Testis (tissue), 5 donors: ENCODE measurements at places on chromosomes 7 and 10. TPM values are rescaled to one million over a fixed set of nuclear protein-coding genes. Genes with fewer than 3 reads are reported as not detected.

DNA sequence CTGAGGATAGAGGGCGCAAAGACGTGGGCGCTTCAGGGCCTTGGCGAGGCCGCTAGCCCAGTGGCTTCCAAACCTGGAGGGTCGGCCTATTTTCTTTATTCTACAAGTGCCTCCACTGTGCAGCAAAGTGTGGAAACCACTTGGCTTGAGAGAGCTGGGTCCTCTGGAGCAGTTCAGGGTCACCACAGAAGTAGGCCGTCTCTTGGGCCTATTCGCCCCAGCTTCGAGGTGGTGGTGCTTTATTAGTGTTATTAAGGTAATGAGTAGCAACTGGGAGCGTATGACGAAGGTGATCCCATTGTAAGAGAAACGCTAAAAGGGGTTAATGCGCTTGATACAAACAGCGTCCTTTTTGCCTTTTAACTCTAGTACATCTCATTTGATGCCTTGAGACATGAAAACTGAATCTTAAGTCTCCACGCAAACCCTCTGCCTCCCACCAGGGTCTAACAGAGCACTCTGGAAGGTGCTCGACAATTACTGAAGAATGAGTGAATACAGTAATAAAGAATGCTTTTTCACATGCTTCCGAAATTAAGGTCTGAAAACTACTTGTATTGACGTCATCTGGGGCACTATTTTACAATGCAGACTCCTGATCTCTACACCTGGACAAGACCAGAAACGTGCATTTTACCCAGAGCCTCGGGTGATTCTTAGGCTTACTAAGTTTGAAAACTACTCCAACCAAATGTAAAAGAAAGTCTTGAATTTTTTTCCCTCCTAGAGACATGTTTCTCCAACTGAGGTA is 647 bp upstream of the GSAP start:
- no peaks in the 10 kb centered on the region for H3K4me1 ChIP-seq
- H3K27me3 ChIP-seq = no peaks in the 10 kb centered on the region
- H3K36me3 ChIP-seq = no peaks in the 10 kb centered on the region
- peak overlapping the region; percentile 87 for H3K4me3 ChIP-seq

DNA sequence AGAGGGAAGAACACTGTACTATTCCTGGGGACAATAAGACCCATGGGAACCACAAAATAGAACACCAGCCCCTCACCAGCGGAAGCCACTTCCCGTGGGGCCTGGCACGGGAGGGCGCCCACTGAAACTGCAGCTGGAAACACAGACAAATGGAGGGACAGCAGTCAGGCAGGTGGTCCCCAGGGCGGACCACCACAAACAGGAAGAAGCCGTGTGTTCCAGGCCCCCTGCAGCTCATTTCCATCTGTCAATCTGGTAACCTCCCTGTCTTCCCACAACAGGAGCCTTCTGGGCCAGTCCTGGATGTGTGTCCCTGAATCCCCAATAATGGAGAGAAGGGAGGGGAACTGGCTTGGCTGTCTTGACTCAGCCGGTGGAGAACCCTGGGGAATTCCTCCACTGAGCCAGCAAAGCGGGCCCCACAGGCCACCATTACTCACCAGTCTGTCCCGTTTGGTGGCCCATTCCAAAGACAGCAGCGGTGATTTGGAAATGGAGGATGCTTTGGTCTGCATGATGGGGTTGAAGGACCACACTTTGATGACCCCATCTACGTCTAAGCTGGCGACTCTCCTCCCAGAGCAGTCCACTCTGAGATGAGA is 16.7 kb downstream of the WDR91 start:
- no peaks in the 10 kb centered on the region for H3K27me3 ChIP-seq
- no peak overlapping the region for H3K4me3 ChIP-seq
- peak overlapping the region; percentile 75 for H3K27ac ChIP-seq
- no peaks in the 10 kb centered on the region for H3K36me3 ChIP-seq

SPOCK2 gene
- total RNA-seq = 113 TPM

- no peak for DNase-seq
- peaks cover 71% of the 10 kb centered on the region for H3K4me1 ChIP-seq
- peak overlapping the region; percentile 46 for H3K27ac ChIP-seq
- H3K36me3 ChIP-seq = no peaks in the 10 kb centered on the region
These were observed 96.1 kb downstream of the FAM53B start for GRCh38 chr10:124648131-124648475.

STAG3 gene
- 224 TPM for total RNA-seq

CYP3A7 gene
- total RNA-seq = not detected

DNA sequence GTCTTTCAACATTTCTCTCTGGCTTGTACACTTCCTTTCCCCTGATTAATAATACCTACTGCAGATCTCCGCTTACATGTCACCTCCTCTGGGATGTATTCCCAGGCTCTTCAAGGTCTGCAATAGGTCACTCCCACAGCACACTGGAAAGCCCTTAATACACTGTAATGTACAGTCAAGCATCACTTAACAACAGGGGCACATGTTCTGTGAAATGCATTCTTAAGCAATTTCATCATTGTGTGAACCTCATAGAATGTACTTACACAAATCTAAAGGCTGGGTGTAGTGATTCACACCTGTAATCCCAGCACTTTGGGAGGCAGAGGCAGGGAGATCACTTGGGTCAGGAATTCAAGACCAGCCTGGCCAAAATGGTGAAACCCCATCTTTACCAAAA is 1.9 kb downstream of the COX15 start:
- H3K27me3 ChIP-seq = no peaks in the 10 kb centered on the region
- DNase-seq = no peak
- no peaks in the 10 kb centered on the region for H3K36me3 ChIP-seq
- H3K4me3 ChIP-seq = no peak overlapping the region
- H3K4me1 ChIP-seq = peaks cover 11% of the 10 kb centered on the region
- no peak overlapping the region for H3K27ac ChIP-seq

OR2A25 gene
- total RNA-seq = not detected

GRCh38 chr10:111297351-111297848 is 220.6 kb downstream of the ADRA2A start:
- no peak overlapping the region for H3K4me3 ChIP-seq
- DNase-seq = no peak
- H3K27me3 ChIP-seq = no peaks in the 10 kb centered on the region
- H3K36me3 ChIP-seq = no peaks in the 10 kb centered on the region

DNA sequence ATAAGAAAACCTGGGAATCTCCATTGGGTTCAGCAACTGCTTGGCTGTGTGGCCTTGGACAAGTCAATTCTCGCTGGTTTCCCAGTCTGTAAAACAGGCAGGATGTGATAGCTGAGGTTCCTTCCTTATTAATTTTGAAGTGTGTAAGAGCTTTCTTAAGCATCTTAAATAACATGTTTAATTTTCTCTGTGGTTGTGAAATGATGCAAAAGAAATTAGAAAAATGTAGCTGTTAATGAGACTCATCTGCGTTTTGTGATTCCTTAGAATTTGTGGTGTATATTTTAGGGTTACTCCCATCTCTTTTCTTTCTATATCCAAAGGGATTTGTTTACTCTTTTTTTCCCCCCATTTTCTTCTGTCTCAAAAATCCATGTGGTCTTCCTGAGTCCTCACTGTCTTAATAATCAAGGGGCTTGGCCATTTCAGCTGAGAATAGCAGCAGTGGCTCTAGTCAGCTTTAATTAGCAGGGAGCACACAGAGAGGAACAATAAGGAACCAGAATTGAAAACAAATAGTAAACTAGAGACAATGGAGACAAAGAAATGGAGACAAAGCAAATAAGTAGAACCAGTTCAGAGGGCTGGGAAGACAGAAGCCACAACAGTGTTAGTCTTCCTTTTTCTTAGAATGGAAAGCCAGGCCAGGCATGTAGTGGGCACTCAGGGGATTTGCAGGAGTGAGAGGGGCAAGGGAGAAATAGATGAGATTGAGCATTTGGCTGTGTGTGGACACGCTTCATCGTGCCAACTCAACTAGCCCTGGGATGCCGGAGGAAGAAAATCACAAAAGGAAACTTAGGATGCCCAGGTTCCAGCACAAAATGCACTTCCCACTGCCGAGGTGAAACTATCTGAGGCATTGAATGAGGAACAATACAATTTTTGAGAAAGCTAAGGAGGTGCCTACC is 93.9 kb downstream of the CHN2 start:
- no peaks in the 10 kb centered on the region for H3K4me1 ChIP-seq
- no peaks in the 10 kb centered on the region for H3K36me3 ChIP-seq
- no peaks in the 10 kb centered on the region for H3K27me3 ChIP-seq
- DNase-seq = no peak

DNA sequence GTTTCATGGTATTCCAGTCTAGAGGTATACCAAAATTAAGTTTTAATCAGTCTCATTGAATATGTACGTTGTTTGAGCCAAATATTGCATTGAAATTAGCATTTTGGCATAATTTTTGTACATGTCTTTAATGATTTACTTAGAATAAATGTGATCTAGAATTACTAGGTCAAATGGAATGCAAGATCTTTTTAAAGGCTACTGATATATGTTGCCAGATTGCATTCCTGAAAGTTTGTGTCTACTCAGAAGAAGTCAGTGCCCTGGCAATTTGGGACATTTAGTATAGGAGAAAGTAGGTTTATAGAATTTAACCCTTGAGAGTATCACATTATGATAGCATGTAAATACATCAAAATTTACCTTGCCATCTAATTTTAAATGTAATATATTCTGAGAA is 32.4 kb downstream of the KMT2E start:
- H3K27ac ChIP-seq = no peak overlapping the region
- peaks cover 4% of the 10 kb centered on the region for H3K4me1 ChIP-seq
- H3K36me3 ChIP-seq = no peaks in the 10 kb centered on the region
- no peaks in the 10 kb centered on the region for H3K27me3 ChIP-seq

GRCh38 chr10:82041018-82041417 is 166.0 kb downstream of the NRG3 start:
- H3K36me3 ChIP-seq = no peaks in the 10 kb centered on the region
- DNase-seq = no peak
- H3K27me3 ChIP-seq = no peaks in the 10 kb centered on the region
- no peaks in the 10 kb centered on the region for H3K4me1 ChIP-seq
- H3K27ac ChIP-seq = no peak overlapping the region

ANKRD1 gene
- total RNA-seq = 0.19 TPM

GRCh38 chr7:44782460-44782859 is 14.0 kb upstream of the PPIA start:
- H3K27me3 ChIP-seq = no peaks in the 10 kb centered on the region
- no peaks in the 10 kb centered on the region for H3K4me1 ChIP-seq
- no peak overlapping the region for H3K27ac ChIP-seq
- H3K4me3 ChIP-seq = no peak overlapping the region

DNA sequence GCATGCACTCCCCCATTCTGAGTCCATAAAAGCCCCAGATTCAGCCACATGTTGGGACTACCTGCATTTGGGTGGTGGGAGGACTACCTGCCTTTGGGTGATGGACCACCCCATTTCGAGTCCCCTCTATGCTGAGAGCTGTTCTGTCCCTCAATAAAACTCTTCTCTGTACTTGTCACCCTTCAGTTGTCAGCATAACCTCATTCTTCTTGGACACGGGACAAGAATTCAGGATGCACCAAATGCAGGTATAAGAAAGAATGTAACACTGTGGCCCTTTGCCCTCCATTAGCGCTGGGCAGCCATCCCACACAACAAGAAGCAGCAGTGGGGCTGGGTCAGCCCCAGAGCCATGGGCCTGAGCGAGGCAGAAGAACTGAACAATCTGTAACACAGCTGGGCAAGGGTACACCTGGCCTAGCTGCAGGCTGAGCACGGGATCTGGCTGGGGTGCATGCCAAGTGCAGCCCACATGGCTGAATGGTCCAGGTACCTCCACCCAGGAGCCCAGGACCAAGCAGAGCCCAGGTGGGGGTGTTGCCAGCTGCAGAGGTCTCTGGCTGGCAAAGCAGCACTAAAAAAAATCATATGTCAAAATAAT is 1344.3 kb upstream of the LRRTM3 start:
- H3K27ac ChIP-seq = no peak overlapping the region
- no peaks in the 10 kb centered on the region for H3K36me3 ChIP-seq
- no peak overlapping the region for H3K4me3 ChIP-seq
- H3K27me3 ChIP-seq = no peaks in the 10 kb centered on the region

- no peaks in the 10 kb centered on the region for H3K27me3 ChIP-seq
- no peaks in the 10 kb centered on the region for H3K4me1 ChIP-seq
These were observed 116.8 kb downstream of the CYTH3 start for GRCh38 chr7:6155596-6155995.

SH2D4B gene
- total RNA-seq = 1.1 TPM

CYP2C8 gene
- 2.8 TPM for total RNA-seq

PIP gene
- not detected for total RNA-seq

GRCh38 chr7:150435047-150435389 is 15.4 kb upstream of the GIMAP8 start:
- H3K27me3 ChIP-seq = no peaks in the 10 kb centered on the region
- H3K4me1 ChIP-seq = no peaks in the 10 kb centered on the region
- DNase-seq = no peak

ASIC3 gene
- 27.5 TPM for total RNA-seq

OR6B1 gene
- 1.8 TPM for total RNA-seq

- DNase-seq = no peak
- no peaks in the 10 kb centered on the region for H3K4me1 ChIP-seq
- H3K36me3 ChIP-seq = no peaks in the 10 kb centered on the region
- H3K27ac ChIP-seq = no peak overlapping the region
- H3K4me3 ChIP-seq = no peak overlapping the region
These were observed 656.0 kb downstream of the CNTNAP2 start for GRCh38 chr7:146772601-146773000.

DNA sequence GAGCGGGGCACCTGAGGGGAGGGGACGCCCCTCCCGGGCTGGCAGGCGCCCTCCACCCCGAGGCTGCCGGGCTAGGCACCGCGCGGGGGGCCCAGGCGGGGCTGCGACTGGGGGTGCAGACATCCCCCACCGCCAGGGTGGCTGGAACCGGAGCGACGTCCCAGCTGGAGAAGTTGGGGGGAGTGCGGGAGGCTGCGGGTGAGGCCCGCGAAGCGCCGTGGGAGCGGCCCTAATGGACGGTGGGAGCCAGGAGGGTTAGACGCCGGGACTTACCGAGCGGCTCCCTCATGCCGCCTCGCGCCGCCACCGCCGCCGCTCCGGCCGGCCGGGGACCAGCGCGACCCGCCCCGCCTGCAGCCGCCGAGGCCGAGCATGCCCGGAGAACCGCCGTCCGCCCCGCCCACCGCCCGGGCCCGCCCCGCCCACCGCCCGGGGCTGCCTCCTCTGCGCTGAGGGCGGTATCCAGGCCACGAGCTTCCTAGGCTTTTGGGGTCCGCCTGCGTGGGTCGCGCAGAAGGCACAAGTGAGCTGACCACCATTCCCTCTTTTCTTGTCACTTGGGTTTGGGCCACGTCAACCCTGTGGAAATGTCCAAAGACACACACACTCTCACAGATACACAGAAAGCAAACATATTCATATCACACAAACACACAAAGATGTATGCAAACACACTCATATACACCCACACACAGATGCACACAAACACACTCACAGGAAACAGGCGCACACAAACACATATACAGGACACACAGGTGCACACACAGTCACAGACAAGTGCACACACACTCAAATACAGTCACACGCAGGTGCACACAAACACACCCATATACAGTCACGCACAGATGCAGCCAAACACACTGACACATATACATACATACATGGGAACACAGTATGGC is at the start of gene JCAD:
Gene JCAD, minus strand, starts transcription at position 378 of the 899 bp plus-strand sequence. CDS start 11,774 bp downstream, outside the sequence.
- H3K27me3 ChIP-seq = no peaks in the 10 kb centered on the region
- peak within 1 kb of the TSS; percentile 88 for H3K27ac ChIP-seq
- H3K4me1 ChIP-seq = peaks cover 35% of the 10 kb centered on the region
- H3K4me3 ChIP-seq = peak within 1 kb of the TSS; percentile 83
- peak; percentile 87 for DNase-seq
